ENCODE measurements at places on chromosomes 7 and 10.
A peak's percentile ranks its signal among the peaks of the same experiment; 100 is the strongest.

DNA sequence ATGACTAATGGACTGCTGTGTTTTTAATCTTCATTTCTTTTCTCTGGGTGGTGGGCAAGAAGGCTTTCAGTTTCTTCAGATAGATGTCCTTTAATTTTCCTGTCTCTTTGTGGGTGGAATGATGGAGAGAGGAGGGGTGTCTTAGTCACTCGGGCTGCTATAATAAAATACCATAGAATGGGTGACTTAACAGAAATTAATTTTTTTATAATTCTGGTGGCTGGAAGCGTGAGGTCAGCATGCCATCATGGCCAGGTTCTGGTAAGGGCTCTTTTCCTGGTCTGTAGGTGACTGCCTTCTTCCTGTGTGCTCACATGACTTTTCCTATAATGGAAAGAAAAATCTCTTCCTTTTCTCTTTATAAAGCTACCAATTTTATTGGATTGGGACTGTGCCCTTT, 6.3 kb downstream of the RSBN1L start:
- no peak for DNase-seq

DNA sequence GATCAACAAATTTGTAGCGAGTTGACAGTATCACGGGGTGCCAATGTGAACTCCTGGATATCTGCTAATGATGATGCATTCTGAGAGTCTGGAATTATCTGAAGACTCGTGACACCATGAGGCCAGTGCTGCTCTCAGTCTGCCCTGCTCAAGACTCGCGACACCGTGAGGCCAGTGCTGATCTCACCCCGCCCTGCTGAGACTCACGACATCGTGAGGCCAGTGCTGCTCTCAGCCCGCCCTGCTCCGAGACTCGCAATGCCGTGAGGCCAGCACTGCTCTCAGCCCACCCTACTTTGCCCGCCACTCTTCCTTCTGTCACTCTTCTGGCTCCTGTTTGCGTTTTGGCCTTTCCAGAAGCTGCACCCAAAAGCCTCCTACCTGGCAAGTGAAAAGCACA, 411.8 kb downstream of the PTPRN2 start:
- no peak for DNase-seq

DNA sequence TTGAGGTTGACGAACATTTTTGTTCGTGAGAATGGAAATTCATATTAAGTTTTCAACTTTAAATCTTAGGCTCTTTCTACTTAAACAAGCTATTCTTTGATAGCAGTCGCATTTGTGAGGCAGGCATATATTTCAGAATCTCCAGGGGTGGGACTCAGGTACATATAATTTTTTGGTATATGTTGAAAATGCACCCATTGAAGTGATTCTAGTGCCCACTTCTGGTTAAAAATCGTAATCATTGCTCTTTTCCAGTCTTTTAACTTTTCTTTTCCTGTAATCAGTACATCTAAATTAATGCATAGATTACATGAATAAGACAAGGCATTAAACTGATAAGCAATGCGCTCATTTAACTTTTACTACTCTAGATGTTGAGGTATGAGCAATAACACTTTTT, 67.8 kb downstream of the ZNRF2 start:
- peak; percentile 51 for DNase-seq

GRCh38 chr7:115007751-115008150, 85.9 kb downstream of the MDFIC start:
- no peak for DNase-seq

DNA sequence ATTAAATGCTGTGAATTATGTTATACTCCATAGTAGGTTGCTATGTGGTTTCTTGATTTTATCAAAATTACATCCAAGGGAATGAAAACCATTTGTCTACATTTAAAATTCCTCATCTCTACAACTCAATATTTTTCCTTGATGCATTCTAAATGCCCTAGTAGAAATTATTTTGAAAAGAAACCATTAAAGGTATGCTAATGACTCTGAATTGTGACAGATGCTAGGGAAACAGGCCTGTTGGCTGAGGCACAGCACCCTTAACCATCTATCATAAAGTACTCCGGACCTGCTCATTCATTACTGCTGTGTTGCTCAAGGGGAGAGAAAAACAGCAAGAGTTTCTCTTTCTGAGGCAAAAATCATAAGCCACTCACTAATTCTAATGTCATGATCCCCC, 131.2 kb downstream of the CHCHD3 start:
- DNase-seq: no peak

GRCh38 chr7:128309976-128310375, 33.7 kb downstream of the RBM28 start:
- DNase-seq: no peak

DNA sequence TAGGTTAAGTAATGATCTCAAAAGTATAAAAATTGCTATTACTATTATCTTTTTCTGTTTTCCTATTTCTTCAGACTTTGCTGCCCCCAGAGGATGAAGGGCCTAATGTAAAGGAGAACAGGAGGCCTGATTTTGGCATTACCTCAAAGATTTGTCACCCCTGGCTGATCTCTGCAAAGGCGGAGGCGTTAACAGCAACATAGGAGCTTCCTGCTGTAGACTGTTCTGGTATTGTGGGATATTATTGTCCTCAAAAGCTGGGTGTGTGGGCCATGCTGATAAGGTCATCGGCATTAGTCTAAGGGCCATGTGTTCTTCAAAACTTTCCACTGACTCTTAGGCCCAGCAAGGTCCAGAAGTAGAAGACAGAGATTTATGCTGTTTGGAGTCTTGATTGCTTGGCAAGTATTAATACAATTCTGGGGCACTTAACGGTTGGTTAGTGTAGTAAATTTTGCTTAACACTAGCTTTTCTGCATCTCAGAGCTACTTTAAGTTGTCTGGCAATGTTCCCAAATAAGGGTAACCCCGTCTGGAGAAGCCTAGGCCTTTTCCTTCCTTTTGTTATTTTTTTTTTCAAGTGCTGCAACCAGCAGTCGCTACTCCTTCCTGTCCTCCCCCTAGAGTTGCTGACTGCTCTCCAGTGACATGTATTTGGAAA, 14.0 kb upstream of the ENTPD1 start:
- DNase-seq: no peak

GRCh38 chr7:17005271-17005670, 123.5 kb upstream of the AGR3 start:
- DNase-seq: no peak

- no peak for DNase-seq
Observed at GRCh38 chr10:63548860-63549259, 27.7 kb downstream of the REEP3 start.

- DNase-seq: no peak
Observed at GRCh38 chr10:120962756-120963593, 111.8 kb downstream of the WDR11 start.

- DNase-seq: peak; percentile 42
Observed at GRCh38 chr10:119608316-119609155, 11.8 kb upstream of the TIAL1 start.

DNA sequence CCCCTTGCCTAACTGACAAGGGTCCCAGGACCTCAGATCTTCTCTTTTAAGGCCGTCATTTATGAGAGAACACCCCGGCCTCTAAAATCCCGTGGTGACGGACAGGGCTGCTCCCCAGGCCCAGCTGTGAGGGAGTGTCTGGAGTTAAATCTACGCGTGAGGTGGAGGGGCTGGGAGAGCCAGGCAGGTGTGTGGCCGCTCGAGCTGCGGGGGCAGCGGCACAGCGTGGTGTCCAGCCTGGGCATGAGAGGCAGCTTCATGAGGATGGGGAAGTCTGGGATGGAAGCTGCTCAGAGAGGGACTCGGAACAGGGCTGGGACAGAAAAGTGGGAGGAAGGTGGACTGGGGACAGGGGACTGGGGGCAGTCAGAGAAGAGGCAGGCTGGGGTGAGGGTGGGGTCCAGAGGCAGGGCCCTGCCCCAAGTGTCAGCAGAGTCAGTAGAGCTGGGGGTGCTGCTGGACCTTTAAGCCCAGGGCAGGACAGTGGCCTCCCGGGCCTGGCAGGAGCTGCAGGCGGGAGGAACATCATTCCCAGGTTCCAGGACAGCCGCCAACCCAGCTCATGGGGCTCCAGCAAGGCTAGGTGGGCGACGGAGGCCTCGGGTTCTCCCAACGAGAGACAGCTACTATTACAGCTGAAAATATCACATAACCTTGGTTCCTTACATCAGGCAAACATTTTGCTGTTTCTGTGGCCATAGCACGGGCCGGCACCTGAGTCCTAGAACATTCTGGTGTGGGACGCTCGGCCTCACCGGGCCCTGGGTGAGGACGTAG, 55.2 kb downstream of the JAKMIP3 start:
- no peak for DNase-seq

DNA sequence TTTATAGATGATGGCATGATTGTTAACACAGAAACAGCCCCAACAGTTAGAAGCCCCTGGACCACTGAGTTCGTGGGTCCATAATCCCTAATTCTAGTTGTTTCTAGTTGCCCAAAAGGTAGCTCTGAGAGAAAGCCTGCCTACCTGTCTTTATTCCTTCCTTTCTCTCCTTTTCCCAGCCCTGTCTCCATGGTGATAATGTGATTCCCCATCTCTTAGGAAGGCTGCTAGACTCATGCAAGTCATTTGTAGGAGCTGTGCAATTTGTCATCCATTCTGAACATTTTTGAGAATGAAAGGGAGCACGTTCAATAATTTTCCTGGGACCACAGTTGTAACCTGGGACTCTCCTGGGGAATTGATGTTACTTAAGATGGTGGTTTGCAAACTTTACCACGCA, 183.4 kb downstream of the EMX2 start:
- DNase-seq: no peak

DNA sequence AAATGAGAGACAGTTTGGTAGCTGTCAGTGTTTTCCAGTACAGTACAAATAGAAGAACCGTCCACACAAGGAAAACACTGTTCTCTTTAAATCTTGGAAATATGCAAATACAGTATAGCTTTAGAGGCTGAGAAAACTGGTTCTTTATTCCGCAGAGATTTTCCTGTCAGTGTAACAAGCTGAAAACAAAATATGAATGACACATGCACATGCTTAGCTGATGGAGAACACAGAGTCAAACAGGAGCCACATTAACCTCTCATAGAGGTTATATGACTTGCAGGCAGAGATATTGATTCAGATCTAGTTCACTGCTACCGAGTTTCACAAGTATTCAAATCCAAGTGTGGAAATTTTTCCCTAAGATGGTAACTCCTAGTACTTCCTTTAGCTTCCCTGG, 135.2 kb upstream of the C1QL3 start:
- no peak for DNase-seq

DNA sequence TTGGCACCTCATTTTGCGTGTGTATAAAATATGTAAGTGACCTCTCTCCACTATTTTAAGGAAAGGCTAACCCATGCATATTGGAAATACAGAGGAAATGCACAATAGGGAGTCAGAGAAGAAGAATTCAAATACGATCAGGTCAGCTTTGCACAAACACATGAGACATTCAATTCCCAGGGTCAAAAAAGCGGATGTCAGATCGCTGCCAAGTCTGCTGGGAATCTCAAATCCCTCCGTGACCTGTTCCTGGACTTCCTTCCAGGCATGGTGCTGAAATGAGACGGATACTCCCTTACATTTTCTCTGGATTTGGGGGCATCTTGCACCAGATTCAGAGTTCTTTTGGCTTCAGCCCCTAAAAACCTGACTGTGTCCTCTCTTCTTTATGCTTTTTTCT, 91.9 kb upstream of the PRKCQ start:
- DNase-seq: no peak

DNA sequence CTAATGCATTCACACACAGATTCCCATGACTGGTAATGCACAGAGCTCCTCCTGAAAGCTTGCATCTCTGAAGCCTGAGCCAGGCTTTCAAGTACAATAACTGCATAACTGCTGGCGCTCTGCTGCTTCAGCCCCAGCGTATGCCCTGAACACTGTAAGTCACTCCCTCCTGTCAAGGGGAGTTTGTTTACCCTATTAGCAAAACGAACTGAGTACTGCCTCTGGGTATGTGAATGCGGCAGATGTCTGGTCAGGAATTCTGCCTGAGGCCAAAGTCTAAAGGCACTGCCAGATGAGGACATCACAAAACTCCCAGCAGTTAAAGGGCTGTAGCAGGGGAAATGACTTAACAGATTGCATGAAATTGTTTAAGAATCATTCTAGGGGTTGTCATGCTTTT, 97.7 kb downstream of the NRCAM start:
- DNase-seq: no peak

- no peak for DNase-seq
Observed at GRCh38 chr10:93867525-93867924, 26.3 kb upstream of the SLC35G1 start.

- no peak for DNase-seq
Observed at GRCh38 chr10:119801998-119802538, 70.6 kb downstream of the MCMBP start.

DNA sequence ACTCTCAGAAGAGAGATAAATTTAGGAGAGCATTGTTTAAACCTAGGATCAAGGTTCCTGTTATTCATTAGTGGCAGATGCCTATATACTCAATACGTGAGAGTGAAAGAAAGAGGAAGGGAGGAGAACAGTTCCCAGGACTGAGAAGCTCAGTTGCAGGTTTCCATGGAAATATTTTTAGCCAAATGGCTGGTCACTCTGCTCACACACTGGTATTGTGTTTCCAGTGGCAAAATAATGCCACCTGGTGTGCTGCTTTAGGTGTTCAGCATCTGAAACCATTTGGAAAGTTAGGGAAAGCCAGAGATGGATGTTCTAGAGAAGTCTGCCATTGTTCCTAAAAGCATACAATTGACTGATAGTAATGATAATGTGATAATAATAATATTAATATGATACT, 827.7 kb downstream of the SORCS3 start:
- DNase-seq: no peak

DNA sequence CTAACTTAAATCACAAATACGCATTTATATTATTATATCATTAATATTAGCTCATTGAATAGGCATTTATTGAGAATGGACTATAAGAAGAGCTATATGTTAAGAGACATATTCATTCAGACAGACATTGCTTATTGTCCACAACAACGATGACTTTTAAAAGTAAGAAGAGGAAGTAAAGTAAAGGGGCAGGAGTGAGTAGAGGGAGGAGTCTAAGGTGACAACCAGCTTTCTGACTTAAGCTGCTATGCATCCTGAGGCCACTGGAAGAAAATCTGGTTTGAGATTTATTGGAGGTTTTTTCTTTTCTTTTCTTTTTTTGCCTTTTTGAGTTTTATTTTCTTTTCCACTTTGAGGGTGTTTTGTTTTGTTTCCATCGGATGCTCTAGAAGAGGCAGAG, 723.5 kb downstream of the GRM8 start:
- DNase-seq: no peak

DNA sequence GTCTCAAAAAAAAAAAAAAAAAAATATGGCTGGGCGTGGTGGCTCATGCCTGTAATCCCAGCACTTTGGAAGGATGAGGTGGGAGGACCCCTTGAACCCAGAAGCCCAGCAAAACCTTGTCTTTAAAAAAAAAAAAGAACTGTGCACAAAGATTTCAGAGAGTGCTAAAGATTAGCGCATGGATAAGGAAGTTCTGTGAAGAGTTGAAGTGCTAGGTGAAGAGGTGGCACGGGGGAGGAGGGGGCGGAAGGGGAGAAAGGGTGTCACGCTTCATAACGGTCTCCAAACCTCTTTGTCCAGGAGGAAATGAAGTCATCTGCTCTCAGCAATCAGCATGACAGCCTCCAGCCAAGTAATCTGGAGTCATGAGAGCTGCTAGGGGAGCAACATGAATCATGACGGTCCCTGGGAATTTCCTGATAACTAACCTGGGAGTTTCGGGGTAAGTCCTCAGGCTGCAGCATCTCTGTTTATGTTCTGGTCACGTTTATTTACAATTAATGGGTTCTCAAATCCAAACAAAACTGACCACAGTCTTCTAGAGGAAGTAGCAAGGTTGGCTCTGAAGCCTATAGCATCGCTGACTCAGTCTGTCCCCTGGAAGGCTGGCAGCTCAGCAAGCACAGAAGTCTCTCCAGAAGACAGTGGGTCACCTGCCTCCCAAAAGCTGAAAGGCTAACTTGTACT, 1.9 kb upstream of the PLAU start:
- peak; percentile 51 for DNase-seq

Data from CD4-positive, alpha-beta T cell treated with Interleukin-21 for 1 hour (primary cell).